ENCODE measurements at places on chromosomes 5 and 9.

DNA sequence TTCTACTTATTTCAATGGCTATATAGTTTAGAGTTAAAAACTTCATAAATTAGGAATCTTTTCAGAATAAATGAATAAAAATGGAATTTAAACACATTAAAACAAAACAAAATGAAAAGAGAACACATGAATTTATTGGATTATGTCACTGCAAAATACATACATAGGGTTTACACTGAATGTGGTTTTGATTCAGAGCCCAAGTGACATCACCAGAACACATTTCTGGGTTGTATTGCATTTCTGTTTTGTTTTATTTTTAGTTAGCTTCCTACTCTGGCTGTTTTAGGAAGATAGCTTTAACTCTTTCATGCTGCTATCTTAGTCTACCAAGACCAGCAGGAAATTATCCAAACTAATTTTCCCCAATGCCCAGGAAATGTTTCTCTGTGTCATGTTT lies 1935.0 kb downstream of the EFNA5 start:
- no peak for DNase-seq

GRCh38 chr5:156913719-156914370 lies 49.2 kb downstream of the TIMD4 start:
- no peak for DNase-seq

- DNase-seq, result no peak
Observed at GRCh38 chr5:123001808-123002207, 34.7 kb downstream of the PPIC start.

GRCh38 chr9:136686534-136686793 lies 793 bp downstream of the AGPAT2 start:
- DNase-seq, result no peak

- no peak for DNase-seq
Observed at GRCh38 chr5:42593591-42593990, 163.0 kb upstream of the CCDC152 start.

GRCh38 chr5:78903353-78903752 lies 81.8 kb downstream of the ARSB start:
- DNase-seq, result no peak

- DNase-seq, result no peak
Observed at GRCh38 chr5:73314395-73315257, 134.0 kb downstream of the FOXD1 start.

GRCh38 chr5:174533751-174534241 lies 190.6 kb upstream of the MSX2 start:
- no peak for DNase-seq

DNA sequence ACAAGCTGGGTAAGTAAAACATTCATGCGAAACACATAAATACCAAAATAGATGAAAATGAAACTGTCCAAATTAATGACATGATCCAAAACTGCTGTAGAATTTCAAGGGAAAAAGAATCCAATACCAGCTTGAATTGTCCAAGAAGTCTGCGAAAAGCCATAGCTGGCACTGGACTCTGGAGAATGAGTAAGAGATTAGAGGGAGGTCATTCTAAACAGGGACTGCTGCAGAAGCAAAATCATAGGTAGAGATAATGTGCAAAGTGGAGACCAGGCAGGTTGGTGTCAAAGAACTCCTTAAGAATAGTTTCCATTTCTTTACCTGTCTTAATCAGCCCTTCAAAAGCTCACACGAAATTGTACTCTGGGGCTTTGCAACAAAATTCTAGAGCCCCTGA lies 162.5 kb downstream of the NFIB start:
- no peak for DNase-seq

DNA sequence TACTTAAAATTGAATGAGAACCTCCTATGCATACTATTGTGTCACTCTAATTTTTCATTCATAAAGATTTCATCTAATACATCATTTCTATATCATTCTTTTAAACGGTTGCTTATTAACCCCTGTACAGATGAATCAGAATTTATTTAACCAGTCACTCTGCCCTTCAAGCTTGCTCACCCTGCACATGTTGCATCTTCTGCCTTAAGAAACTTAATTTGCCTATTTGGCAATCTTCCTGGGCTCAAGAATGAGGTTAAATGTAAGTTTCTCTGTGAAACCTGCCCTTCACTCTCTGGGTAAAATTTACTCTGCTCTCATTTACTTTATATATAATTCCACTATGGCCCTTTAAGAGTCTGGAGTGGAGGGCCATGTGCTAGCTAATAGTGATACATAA lies 434.7 kb upstream of the ZNF608 start:
- DNase-seq, result no peak

- DNase-seq, result no peak
Observed at GRCh38 chr5:101878190-101878589, 417.9 kb downstream of the SLCO4C1 start.

- no peak for DNase-seq
Observed at GRCh38 chr9:81234924-81235610, 454.3 kb downstream of the TLE1 start.

DNA sequence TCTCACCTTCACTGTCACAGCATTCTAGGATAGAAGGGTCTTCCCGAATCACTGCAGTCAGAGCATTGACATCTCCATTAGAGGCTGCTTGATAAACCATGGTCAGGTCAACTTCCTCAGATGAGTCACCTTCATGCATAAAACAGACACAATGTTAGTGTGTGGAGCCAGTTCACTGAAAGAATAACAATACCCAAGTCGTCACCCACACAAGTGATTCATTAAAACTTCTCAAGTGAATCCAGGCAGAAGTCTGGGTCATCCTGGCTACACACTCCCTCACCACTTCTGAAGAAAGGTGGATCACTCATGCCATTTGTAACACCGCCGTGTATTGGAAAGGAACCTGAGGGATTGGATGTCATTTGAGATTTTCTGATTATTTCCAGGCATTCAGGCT lies 49.6 kb downstream of the ANKRD55 start:
- DNase-seq, result no peak

GRCh38 chr9:125438506-125439433 lies 177.1 kb downstream of the GAPVD1 start:
- no peak for DNase-seq

DNA sequence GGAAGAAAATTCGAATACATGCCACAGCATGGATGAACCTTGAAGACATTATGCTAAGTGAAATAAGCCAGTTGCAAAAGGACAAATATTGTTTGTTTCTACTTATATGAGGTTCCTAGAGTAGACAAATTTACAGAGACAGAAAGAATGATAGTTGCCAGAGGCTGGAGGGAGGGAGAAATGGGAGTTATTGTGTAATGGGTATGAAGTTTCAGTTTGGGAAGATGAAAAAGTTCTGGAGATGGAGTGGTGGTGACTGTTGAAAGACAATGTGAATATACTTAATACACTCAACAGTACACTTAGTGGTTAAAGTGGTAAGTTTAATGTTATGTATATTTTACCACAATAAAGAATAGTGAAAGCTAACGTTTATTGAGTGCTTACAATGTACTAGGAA lies 99.6 kb upstream of the SLC44A1 start:
- no peak for DNase-seq

- DNase-seq, result no peak
Observed at GRCh38 chr9:135752281-135753204, 50.6 kb downstream of the KCNT1 start.

GRCh38 chr9:125261501-125262293 lies at the start of gene GAPVD1:
Gene GAPVD1 (plus strand): TSS chr9:125261826. CDS start chr9:125298922, 37,096 bp downstream.
- DNase-seq, result peak; percentile 94

DNA sequence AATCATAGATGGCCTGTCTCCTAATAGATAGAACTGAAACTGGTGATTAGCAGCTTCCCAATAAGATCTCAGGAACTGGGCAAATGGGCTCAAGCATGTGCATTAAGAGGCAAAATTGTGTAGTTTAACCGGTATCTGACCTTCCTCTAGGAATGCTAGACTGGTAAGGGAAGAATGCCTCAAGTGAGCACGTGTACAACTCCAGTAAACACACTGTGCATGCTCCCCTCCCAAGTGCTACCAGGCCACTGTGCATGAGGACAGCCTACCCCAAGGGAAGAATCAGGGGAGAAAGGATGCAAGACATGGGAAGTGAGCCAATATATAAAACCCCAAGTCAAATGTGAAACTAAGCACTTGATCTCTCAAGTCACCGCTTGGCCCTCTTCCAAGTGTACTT lies 1157.4 kb upstream of the CDH18 start:
- DNase-seq, result no peak

GRCh38 chr9:75184471-75184870 lies 96.2 kb downstream of the OSTF1 start:
- no peak for DNase-seq

- DNase-seq, result no peak
Observed at GRCh38 chr9:110142253-110142652, 65.7 kb downstream of the C9orf152 start.

- DNase-seq, result no peak
Observed at GRCh38 chr9:121048175-121048574, 1.9 kb downstream of the C5 start.

DNA sequence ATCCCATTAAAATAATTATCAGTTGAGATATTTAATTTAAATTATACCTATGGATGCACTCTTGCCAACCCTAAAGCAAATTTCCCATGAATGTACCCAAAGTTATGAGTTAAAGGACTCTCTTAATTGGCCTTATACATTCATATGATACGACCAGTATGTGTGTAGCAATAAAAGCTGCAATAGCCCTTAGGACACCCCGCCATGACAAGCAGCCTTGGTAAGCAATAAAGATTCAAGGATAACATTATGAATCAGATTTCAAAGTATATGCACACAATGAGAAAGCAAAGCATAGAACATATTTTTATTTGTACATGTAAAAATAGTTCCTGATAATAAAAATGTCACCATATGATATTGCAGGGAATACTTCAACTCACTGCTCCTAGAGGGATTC lies 1699.3 kb upstream of the CDH9 start:
- no peak for DNase-seq

- DNase-seq, result no peak
Observed at GRCh38 chr5:131774652-131775367, 22.0 kb downstream of the FNIP1 start.

- DNase-seq, result no peak
Observed at GRCh38 chr9:90987566-90987965, 185.9 kb downstream of the SYK start.

GRCh38 chr9:94719878-94720277 lies 6.6 kb upstream of the AOPEP start:
- no peak for DNase-seq

DNA sequence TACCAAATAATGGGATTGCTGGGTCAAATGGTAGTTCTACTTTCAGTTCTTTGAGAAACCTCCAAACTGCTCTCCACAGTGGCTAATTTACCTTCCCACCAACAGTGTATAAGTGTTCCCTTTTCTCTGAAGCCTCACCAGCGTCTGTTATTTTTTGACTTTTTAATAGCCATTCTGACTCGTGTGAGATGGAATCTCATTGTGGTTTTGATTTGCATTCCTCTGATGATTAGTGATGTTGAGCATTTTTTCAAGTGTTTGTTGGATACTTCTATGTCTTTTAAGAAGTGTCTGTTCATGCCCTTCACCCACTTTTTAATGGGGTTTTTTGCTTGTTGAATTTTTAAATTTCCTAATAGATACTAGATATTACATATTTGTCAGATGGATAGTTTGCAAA lies 28.4 kb upstream of the SUSD1 start:
- no peak for DNase-seq

DNA sequence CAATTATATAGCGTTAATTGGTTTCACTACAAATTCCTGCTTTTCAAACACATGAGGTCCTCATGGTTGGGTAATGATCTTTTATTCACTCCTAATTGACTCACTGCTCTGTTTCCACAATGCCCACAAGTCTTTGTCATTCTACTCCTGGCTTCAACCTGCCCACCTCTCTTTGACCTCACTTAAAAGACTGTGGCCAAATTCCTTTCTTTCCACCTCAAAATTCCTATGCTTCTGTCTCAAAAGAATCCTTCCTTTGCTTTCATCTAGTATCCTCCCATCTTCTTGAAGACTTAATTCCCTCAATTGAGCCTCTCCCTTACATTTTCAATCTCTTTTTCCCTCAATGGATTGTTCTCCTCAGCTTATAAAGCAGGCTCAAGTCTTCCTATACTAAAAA lies 4.9 kb downstream of the APBA1 start:
- DNase-seq, result no peak

- DNase-seq, result no peak
Observed at GRCh38 chr9:133560944-133561343, 26.4 kb downstream of the ADAMTSL2 start.

DNA sequence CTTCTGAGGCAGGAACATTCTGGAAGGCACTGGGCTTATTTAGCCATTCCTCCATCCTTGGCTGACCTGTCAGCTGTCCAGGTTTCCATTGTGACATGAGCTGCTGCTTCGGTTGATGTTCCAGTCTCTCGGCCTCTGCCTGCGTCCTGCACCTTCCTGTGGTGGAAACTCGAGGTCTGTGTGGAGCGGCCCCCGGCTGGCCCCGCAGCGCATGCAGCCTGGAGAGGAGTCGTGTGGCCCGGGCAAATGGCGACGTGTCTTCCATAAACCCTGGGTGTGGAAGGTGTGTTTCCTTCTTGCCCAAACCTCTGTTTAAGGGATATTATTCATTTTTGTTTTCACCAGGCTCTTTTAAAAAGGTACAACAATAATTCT lies 36.5 kb upstream of the SLC9A3 start:
- no peak for DNase-seq

DNA sequence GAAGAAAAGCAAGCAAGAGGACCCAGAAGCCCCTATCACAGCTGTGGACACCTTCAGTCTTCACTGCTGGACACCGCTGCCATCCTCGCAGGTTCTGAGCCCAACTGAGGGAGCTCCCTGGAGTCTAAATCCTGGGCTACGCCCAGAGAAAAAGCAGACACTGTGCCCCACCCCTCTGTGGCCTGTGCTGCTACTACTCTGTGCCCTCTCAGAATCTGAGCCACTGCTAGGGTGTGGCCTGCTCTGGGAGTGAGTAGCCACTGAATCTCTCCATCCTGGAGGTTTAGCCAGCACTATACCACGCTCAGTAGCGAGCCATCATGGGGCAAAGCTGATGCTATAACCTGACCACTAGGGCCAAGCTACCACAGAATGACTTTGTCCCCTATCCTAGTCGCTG lies 338.2 kb downstream of the NPR3 start:
- no peak for DNase-seq

DNA sequence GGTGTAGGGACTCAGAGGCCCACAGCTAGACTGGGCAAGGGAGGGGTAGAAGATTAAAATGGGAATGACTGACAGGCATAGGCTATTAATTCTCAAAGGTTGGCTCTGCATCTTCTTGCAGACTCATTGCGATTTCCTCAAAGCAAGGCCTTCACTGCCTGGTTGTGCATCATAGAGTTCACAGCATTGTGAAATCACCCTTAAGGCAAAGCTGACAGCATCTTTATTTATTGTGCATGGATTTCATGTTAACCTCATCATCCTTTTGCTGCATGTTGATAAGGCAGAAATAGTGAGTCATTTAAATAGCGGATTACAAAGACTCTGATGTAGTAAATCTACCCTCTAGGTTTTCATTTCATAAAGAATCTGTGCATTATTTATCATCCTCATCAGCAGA lies 13.6 kb upstream of the PALM2AKAP2 start:
- no peak for DNase-seq

DNA sequence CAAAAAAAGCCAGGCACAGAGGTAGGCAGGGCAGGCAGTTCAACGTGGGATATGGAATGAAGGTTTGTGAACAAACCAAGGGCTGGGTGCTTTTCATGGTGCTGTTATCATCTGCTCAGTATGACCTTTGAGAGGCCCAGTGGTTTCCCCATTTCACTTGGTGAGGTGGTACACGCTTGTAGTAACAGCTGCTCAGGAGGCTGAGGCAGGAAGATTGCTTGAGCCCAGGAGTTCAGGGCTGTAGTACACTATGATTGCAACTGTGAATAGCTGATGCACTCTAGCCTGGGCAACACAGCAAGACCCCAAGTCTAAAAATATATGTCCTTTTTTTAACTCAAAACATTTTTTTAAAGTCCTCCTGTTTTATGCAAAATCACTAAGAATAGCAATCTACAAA lies 174.8 kb downstream of the ENC1 start:
- no peak for DNase-seq

- no peak for DNase-seq
Observed at GRCh38 chr5:122982376-122982775, 54.1 kb downstream of the PPIC start.

Data from activated T-cell treated with anti-CD3 and anti-CD28 coated beads, Interleukin-2, amount 50 U/mL, for 24 hours (primary cell).